ENCODE measurements at places on chromosomes 16 and 17.

GRCh38 chr17:752620-753219 lies 656 bp upstream of the GEMIN4 start:
- peak; percentile 3 for DNase-seq

- DNase-seq = no peak
Observed at GRCh38 chr17:64786337-64786736, 124.2 kb upstream of the SMURF2 start.

DNA sequence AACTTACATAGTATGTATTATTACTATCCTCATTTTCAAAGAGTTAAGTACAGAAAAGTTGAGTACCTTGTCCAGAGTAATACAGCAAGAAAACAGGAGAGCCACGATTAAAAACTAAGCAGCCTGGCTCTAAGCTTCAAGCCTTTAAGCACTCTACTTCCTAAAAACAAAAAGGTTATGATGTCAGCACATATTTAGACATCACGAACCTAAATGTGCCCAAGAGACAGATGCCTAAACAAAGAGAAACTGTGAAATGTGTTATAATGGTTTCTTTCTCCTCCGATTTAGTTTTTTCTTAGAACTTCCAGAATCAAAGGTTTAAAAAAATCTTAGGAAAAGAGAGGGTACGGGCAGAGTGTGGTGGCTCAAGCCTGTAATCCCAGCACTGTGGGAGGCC lies 151.0 kb downstream of the VPS53 start:
- no peak for DNase-seq

GRCh38 chr17:49637050-49637449 lies 40.8 kb downstream of the SPOP start:
- no peak for DNase-seq

- no peak for DNase-seq
Observed at GRCh38 chr17:73452009-73452408, 140.2 kb upstream of the CDC42EP4 start.

DNA sequence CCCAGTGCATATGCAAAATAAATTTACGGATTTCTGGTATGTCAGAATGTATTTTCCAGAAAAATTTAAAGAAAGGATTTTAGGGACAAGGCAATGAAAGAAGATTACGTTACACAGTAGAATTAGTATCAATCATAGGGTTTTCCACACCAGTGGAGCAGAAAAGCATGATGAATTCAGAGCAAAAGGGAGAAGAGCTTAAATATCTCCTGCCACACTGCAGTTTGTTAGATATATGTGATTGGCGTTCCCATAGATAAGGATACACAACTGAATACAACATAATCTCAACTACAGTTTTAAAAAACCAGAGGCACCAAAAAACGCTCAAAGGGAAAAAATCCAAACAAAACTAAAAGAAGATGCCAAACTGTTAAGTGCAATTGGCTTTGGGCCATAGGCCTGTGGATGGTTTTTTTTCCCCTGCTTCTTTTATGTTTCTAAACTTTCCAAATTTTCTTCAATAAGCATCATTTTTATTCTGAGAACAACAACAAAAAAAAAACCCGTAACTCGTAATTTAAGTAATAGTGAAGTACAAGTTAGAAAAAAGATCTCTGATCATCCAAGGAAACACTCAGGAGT lies 22.3 kb downstream of the MARF1 start:
- no peak for DNase-seq

- DNase-seq = no peak
Observed at GRCh38 chr16:69479775-69480174, 55.4 kb downstream of the CYB5B start.

GRCh38 chr16:66278604-66279262 lies 87.8 kb upstream of the CDH5 start:
- DNase-seq = no peak

DNA sequence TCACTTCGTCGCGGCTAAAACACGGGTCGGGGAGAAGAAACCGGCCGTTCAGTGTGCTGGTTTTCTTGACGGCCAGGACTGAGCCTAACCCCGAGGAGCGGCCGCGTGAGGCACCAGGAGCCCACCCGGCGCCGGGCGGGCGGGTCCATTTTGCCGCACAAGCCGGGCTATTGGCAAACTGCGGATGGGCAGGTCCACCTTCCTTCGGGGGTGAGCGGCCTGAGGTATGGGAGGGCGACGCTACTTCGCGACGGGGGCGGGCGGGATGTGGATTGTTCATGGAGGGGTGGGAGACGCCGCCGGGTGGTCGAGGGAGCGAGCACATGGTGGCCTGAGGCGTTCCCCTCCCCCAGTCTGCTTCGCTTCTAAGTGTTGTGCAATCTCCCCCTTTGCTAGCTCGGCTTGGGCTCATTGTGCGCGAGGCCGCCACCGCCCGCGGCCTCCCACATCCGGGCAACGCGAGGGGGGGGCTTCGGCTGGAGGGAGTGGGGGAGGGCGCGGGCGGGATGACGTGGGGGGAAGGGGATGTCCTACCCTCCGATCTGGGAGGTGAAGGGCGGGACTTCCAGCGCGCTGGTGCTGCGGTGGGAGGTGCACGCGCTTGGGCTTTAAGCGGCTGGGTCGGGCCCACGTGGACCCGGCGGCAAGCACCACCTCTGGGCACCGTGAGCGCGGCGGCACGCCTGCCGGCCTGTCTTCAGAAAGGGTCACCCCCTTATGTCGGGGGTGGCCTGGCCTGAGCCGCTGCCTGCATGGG lies 5.9 kb upstream of the CD68 start:
- DNase-seq = peak; percentile 81

Data from activated CD8-positive, alpha-beta memory T cell treated with anti-CD3 and anti-CD28 coated beads for 1 hour (primary cell).